ENCODE measurements at places on chromosomes 6 and 20. TPM values are rescaled to one million over a fixed set of nuclear protein-coding genes. Genes with fewer than 3 reads are reported as not detected.

GRCh38 chr20:20580139-20580538, 132.3 kb downstream of the RALGAPA2 start:
- no peak for DNase-seq

DNA sequence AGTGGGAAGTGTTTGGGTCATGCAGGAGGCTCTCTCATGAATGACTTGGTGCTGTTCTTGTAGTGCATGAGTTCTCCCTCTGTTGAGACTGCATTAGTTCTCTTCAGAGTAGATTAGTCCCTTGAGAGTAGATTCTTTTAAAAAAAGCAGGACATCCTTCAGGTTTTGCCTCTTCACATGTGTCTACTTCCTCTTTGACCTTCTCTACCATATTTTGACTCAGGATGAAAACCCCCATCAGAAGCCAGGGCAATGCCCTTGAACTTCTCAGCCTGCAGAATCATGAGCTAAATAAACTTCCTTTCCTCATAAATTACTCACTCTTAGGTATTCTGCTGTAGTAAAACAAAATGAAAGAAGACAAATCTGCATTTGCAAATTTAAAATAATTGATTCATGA, 170.3 kb downstream of the CD109 start:
- DNase-seq, result no peak

DNA sequence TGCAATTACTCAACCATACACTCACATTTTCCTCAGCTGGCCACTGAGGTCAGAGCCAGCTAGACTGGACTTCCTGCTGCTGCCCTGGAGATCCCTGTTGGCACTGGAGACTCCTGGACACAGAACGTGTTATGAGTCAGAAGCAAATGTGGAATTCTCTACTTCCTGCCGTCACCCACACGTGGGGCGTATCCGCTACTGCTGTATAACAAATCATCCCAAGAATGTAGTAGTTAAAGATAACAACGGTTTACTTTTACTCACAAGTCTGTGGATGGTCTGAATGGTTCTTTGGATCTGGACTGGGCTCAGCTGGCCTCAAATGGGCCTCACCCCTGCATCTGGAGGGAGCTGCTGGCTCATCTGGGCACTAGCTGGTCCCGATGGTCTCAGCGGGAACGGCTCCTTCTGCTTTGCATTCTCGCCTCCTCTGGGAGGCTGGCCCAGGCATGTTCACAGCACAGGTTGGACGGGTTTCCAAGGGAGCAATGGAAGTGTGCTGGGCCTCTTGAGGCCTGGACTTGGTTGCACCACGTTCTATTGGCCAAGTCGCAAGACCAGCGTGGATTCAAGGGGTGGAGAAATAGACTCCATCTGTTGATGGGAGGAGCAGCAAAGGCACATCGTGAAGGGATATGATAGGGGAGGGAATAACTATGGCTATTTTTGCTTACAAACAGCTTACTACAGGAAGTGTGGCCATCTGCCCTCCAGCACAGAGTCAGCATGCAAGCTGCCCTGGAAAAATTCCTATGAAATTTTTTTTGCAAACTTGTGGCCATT, 118.5 kb downstream of the SNX5 start:
- DNase-seq, result peak; percentile 90

DNA sequence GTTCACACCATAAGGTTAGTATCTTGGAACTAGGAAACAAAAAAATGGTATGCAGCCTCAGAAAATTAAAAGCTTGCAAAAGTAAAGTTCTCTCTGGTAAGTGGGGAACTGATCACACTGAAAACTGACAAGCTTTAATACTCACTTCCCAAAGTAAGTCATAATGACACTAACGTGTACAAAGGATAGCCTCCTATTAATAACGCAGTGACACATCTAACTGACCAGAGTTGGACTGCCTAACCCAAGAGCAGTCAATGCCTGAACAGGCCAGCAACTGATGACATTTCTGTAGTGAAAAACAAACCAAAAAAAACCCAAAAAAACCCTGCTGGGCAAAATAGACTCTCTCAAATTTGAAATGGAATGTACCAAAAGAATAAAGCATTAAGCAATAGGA, 30.7 kb downstream of the CHD6 start:
- no peak for DNase-seq

UNC93A gene
- total RNA-seq, result not detected

DYNLT2 gene
- 1.5 TPM for total RNA-seq

All from HCT116 (cell line).